ENCODE measurements at places on chromosomes 5 and 9.
A peak's percentile ranks its signal among the peaks of the same experiment; 100 is the strongest.

- no peak for DNase-seq
Observed at GRCh38 chr9:89497257-89497963, 503 bp downstream of the SEMA4D start.

DNA sequence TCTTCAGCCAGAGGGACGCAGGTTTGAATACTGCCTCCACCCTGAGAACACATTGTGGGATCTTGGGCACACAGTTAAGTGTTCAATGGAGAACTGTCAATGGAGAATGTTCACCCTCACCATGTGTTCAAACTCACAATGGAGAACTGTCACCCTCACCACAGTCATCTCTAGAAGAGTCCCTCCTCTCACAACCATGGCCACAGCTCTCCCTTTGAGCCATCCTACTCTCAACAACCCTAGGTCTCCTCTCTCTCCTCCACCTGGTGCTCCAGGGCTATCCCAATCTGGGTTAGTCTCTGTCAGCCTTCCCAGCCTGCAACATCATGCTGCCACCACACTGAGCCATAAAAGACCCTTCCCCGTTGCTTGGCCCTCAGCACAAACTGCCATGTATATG lies 36.3 kb upstream of the HAND1 start:
- no peak for DNase-seq

GRCh38 chr5:109485030-109485429 lies 75.3 kb upstream of the PJA2 start:
- DNase-seq = no peak

DNA sequence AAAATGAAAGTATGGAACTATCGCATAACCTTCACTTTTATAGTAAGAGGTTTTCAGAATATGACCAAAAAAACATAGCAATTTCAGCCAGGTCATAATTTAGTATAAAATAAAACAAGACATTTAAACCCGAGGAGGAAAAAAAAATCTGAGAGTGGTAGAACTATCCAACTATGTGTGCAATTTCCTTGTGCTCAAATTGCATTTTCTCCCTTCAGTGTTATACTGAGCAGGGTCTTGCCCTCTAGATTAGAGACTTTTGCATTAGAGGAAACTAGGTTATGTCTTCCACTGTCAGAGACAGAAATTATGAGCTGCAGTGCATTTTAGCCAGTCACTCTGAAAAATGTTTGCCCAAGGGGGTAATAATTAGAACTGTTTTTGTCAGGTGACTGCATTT lies 330.6 kb downstream of the NR2F1-AS1 start:
- no peak for DNase-seq

GRCh38 chr9:122457787-122458186 lies 19.9 kb downstream of the OR1J1 start:
- no peak for DNase-seq

- no peak for DNase-seq
Observed at GRCh38 chr5:33880319-33880718, 11.5 kb downstream of the ADAMTS12 start.

- no peak for DNase-seq
Observed at GRCh38 chr5:56459394-56460194, 226.5 kb upstream of the ANKRD55 start.

DNA sequence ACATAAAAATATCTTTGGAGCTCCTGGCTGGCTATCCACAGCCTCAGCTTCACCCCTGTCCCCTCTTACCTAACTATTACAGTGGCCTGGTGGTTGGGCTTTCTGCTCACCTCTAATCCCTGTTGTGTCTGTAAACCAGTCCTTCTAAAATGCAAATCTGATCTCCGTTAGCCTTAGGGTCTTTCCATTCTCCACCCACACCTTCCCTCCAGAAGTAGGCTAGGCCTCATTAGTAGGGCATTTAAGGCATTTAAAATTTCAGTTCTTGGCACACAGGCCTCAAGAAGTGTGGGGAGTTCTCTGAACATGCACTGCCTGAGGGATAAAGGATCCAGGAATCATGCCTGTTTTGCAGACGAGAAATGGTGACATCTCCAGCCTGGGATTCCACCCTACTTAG lies 26.4 kb upstream of the STC2 start:
- DNase-seq = no peak

DNA sequence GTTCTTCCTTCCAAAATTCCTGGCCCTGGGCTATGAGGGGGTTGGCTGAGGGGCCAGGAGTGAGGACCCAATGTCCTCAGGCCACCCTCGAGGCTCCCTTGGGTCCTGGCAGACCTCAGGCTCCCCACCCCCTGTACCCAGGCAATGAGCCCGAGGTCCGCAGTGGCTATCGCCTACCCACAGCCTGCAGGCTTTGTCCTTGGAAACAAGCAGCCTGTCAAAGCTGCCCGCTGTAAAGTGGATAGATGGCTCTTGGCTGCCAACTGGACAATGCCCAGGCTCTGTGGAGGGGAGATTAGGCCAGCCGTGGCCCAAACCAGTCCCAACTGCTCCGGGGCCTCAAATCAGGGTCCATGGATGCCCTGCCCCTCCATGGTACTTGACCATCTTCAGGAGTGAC lies 2.2 kb upstream of the ADGRD2 start:
- no peak for DNase-seq

DNA sequence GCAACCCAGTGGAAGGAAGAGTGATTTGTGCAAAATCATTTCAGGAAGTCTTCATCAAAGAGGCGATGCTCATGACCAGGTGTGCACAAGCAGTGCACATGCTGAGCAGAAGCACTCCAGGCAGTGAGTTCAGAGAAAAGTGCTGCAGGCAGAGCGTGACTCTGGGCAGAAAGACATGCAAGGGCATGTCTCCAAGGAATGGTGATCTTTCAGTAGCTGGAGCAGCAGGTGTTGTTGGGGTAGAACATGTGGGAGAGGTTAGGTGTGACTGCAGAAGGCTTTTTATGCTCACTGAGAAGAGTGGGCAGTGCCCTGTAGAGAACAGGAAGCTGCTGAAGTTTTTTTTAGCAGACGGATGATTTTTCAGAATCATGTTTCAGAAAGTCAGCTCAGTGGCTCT lies 545.4 kb upstream of the TLE4 start:
- no peak for DNase-seq

GRCh38 chr9:122580360-122580759 lies 2.8 kb downstream of the OR1L8 start:
- DNase-seq = peak; percentile 4

DNA sequence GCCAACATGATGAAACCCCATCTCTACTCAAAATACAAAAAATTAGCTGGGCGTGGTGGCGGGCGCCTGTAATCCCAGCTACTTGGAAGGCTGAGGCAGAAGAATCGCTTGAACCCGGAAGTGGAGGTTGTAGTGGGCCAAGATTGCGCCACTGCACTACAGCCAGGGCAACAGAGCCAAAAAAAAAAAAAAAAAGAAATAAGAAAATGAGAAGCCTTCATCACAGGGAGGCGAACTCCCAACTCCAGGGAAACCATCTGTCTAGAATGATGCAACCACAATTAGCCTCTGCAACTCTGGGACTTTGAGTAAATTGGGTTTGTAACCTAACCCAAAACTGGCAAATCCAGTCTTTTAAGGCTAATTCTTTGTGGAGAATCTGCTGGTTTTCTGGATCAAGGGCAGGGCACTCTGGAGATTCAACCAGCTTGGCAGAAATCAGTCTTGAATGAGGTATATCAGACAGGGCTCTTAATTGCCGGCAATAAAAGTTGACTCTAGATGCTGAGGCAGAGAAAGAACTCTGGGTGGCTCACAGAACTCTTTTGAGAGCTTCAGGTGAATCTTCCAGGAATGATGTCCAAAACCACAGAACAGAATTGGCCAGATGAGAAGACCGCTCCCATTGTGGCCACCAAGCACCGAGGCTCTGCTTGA lies 9.9 kb downstream of the S100Z start:
- no peak for DNase-seq

DNA sequence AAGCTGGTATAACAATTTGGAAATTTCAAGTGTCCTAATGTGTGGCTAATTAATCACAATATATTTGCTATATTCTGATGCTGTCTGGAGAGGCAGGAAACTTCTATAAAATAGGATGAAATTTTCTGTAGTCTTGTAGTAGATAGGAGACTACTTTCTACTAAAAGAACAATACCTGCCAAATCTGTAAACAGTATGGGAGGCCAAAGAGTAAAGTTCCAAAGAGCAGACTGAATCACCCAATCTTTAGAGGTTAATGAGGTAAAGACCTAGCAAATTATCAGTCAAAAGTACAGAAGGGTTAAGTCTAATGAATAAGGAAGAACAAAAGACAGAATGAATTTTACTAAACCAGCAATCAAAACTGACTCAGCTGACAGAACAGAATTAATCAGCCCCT lies 52.4 kb upstream of the RGS7BP start:
- DNase-seq = no peak

DNA sequence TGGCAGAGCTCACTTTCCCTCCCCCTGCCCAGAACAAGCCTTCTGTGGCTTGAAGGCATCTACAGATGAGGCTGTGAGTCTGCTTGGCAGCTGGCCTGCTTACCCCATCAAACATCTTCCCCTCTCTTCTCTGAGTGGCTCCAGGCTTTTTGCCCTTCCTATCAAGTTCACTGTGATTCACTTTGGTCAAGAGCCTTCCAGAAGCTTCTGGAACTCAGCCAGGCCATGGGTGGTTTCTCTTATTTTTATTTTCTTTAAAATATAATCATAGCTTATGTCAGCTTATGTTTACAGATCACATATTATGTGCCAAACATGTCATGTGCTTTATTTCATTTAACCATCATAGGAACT lies 267.0 kb downstream of the SEC61B start:
- DNase-seq = peak; percentile 52

GRCh38 chr9:33446946-33447798 lies at the start of gene AQP3:
AQP3 (minus strand) TSS chr9:33447593; CDS start chr9:33447530, 63 bp downstream.
- peak; percentile 50 for DNase-seq

GRCh38 chr5:25160891-25161290 lies 516.1 kb upstream of the CDH10 start:
- DNase-seq = no peak

GRCh38 chr5:133430095-133430494 lies 182.2 kb downstream of the FSTL4 start:
- DNase-seq = no peak

GRCh38 chr5:106321242-106321641 lies 1349.5 kb downstream of the EFNA5 start:
- no peak for DNase-seq

DNA sequence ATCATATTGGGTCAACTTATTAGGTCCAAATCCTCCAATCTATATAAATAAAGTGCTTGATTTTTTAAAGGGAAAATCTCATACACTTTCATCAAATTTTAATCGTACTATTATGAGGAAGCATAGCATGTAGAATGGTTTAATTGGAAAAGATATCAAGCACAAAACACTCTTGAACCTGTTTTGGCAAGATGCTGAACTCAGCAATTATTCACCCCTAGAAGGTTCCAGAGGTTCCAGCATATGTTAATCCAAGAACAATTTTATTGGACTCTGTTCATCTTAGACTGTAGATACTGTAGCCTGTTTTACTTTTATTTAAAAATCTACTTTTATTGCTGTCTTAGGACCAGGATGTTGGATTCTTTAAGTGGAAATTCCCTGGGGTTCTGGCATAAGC lies 92.4 kb upstream of the LHFPL2 start:
- DNase-seq = no peak

DNA sequence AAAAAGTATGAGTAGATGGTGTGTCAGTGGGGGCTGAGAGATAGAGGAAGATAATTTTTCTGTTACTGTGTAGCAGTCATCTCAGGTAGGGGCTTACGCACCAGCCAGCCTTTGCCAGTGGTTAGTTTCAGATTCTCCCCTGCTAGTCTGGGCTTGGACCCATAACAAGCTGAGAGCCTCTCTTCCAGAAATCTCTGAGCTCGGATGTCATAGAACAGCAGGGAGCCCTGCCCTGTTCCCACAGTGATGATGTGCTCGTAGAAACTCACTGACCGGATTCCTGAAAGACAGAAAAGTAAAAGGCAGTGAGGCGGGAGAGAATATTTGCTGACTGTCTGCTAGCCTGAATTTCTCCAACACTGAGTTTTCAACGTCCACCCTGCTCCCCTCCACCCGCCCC lies 37.2 kb downstream of the DCAF12 start:
- DNase-seq = no peak

- no peak for DNase-seq
Observed at GRCh38 chr5:27269766-27270165, 231.4 kb upstream of the CDH9 start.

GRCh38 chr9:37198831-37199230 lies 78.5 kb downstream of the ZCCHC7 start:
- DNase-seq = no peak

GRCh38 chr5:162209005-162209605 lies 141.5 kb downstream of the GABRG2 start:
- no peak for DNase-seq

DNA sequence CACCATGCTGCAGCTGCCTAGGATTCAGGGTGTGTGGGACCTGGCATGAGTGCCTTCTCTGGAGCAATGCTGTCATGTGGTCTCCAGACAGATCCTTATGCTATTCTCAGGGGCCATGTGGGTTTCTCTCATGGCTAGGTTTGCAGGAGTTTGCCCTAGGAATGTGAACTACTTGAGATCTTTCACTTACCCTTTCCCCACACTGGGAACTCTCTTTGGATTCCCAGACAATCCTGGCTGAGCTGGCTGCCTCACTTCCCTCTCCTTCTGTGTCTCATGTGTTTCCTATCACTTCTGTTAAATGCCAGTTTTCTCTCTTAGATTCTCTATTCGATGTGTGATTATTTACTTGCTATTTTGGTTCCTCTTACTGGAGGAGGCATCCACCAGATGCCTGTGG lies 270.2 kb upstream of the RASA1 start:
- no peak for DNase-seq

- no peak for DNase-seq
Observed at GRCh38 chr5:12320331-12320730, 416.1 kb upstream of the CTNND2 start.

DNA sequence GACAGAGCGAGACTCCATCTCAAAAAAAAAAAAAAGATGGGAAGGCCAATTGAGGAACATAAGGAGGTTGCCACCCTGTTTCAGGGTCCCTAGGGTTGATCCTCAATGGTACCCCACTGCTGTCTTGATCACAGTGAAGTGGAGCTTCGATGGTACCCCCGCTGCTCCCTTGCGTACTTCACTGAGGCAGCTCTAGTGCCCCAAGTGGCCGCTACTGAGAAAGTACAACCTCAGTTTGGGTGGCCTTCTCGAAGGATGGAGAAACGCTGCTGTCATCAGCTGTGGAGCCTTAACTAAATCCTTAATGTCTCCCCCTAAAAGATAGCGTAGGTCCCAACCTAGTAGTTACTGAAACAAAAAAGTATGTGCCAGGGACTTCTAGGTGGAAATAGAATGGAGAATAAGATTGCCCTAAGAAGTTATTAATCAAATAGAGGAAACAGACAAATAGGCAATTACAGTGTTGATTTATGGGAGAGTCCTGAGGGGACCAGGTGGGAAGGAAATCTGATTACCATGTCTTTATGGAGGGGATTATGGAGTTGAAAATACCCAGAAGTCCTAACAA lies 6.3 kb downstream of the TESK1 start:
- no peak for DNase-seq

DNA sequence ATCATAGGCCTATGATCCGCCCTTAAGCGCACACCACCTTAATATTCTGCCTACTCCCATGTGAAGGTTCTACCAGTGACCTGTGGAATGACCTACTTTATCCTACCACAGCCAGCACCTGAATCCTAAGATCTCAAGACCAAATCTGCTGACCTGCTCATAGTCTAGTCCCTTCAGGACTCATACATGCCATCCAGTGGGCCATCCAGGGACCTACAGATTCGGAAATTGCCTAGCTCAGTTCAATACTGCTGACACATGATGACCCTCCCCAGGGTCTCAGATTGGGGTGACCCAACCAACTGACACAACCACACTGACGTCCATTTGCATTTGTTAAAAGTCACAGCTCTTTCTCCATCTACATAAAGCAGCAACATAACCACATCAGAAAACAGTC lies 443.8 kb upstream of the ST8SIA4 start:
- DNase-seq = no peak

GRCh38 chr5:17361331-17361730 lies 136.7 kb upstream of the TAF11L2 start:
- no peak for DNase-seq

GRCh38 chr9:88804254-88804596 lies 187.0 kb upstream of the S1PR3 start:
- DNase-seq = no peak
